ENCODE measurements at places on chromosomes 5 and 9.

- DNase-seq, result no peak
These were observed 59.8 kb downstream of the PSD2 start for GRCh38 chr5:139855451-139855850.

- peak; percentile 89 for DNase-seq
These were observed 73.0 kb downstream of the GADD45G start for GRCh38 chr9:89677702-89678395.

- no peak for DNase-seq
These were observed 703.5 kb upstream of the WWC1 start for GRCh38 chr5:167587772-167588437.

DNA sequence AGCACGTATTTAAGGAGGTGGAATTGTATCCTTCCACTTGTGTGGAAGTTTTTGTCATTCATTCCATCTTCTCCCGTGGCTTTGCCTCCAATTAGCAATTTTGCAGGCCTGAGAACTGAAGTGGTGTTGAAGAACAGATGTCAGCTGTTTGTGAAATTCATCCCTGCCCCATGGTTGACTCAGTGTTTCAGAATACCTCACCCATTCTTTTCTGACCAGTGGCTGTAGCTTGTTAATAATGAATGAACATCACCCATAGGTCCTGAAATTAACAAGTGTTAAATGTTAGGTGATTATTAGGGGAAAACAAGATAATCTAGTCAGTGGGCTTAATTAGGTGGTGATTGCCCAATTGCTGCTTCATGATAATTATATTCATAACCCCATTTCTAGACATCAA is 11.7 kb downstream of the ZNF462 start:
- DNase-seq, result no peak

GRCh38 chr5:162025312-162025711 is 42.3 kb upstream of the GABRG2 start:
- DNase-seq, result no peak

GRCh38 chr5:73783828-73784227 is 157.8 kb downstream of the ARHGEF28 start:
- DNase-seq, result no peak

DNA sequence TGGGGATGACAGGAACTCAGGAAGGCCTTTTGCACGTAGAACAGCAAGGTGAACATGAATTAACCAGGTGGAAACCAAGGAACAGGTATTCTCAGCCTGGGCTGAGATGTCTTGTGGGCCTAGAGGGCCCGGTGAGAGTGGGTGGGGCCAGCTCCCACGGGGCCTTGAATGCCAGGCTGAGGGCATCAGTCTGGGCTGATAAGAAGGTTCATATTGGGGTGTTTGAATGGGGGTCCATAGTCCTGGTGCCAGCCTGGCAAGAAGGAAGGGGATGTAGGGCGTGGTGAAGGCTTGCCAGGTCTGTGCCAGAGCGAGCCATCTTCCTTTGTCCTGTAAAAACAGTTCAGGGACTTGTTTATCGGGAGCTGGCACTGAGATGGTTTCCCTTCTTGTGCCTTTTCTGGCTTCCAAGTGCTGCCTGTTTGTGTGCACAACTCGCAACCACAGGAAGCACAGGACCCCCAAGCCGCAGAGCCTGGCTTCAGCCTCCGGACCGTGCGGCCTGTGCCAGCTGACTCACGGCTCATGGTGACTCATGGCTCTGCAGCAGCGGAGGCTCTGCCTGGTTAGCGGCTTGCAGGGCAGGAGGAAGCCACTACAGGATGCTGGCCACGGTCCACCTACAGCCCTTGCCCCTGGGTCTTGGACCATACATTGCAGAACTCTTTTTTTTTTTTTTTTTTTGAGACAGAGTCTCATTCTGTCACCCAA is 2.4 kb downstream of the CARD19 start:
- DNase-seq, result no peak

- DNase-seq, result no peak
These were observed 16.2 kb downstream of the ATPSCKMT start for GRCh38 chr5:10233505-10233904.

DNA sequence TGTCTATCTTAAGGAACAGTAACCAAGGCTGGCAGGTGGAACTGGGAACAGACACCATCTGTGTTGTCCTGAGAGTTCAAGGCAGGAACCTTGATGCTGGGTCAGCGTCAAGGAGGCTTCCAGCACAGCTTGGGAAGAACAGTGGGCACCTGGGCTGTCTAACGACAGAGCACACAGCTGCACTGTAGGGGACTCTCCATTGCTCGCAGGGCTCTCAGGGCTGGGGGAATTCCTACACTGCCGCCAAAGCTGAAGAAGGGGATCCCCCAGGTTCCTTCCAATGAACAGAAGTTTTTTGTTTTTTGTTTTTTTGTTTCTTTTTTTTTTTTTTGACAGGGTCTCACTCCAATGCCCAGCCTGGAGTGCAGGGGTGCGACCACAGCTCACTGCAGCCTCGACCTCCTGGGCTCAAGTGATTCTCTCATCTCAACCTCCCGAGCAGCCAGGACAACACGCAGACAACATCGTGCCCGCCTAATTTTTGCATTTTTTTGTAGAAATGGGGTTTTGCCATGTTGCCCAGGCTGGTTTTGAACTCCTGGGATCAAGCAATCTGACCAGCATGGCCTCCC is 81.9 kb downstream of the PTPN3 start:
- DNase-seq, result no peak

DNA sequence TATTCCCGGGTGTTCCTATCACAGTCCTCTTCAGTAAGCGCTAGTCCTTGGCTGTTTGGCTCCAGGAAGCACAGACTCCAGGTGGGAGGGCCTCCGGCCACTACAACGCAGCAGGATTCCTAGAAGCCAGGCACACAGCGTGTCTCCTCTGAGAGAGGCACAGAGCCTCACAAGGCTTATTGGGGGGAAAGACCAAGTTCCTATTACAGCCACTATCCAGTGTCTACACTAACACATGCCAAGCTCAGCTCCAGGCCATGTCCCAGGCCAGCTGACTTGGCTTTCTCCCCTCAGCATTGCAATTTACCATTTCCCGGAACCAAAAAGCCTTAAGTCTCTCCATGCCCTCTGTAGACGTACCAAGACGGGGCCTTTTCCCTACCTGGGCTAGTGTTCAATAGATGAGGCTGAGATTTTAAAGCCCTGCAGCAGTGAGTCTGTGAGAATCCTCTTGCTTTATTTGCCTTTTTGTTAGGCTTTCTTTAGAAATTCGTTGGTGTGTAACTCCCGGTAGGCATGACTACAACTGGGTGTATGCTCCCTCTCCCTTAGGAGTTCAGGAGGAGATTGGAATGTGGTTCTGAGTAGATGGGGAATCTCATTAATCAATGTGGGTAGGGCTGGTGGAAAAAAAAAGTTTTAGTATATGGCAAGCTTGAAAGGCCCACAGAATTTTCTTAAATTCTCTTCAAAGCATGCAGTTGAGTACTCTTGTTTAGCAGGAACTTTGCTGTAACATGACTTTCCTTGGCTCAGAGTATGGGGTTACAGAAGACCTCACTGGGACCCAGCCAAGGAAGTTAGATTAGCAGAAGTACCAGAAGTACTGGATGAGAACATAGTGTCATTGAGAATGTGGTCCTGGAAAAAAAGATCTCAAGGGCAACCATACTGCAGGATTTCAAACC is 84.3 kb upstream of the SLC1A3 start:
- DNase-seq, result no peak

GRCh38 chr9:113409481-113409880 is 994 bp downstream of the POLE3 start:
- no peak for DNase-seq

DNA sequence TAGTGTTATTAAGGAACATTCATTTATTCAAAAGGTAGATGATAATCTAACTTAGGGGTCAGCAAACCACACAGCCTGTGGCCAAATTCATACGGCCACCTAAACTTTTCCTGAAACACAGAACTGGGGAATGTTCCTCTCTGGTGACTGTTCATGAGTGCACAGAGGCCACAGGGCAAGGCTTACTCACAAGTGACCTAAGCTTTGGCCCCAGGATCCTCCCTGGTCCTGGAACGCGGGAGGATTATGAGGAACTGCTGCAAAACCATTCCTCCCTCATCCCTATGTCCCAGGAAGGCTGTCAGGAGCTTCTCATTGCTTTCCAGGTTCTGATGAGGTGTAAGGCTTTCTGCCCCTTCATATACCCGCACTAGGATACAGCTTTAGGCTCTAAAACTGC is 397.6 kb downstream of the SEMA5A start:
- DNase-seq, result no peak

DNA sequence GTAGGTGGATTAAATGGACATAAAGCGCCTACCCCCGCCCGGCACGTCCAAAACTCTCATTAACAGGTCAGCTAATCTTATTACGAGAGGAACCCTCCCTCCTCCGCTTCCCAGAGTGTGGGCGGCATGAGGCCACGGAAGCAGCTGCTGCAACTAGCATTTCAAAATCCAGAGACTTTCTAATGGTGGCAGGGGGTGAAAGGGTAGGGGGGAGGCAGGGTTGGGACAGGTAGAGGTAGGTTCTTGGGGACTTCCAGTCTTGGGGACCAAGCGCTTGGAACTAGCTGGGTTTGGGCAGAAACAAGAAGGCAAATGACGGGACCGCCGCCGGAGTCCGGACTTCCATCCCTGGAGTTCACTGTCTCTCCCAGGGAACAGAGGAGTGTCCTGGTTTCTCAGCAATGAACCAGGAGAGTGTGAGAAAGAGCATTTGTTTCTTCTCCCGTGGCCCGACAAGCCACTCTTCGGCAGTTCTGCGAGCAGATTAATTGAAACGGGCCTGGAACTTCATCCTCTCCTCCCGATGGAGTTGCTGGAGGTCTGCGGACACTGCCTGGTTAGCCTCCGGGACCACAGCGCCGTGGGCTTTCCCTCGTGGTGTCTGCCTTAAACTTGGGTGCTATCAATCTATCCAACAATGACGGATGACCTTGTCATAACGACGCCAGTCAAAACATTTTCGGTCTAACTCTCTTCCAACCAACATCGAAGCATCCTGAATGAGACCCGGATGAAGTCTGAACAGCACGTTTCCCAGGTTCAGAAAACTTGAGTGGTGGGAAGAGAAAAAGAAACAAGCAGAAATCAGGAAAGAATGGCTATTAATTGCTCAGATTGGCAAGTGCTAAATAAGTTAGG is 1.6 kb upstream of the PRDM6 start:
- no peak for DNase-seq

DNA sequence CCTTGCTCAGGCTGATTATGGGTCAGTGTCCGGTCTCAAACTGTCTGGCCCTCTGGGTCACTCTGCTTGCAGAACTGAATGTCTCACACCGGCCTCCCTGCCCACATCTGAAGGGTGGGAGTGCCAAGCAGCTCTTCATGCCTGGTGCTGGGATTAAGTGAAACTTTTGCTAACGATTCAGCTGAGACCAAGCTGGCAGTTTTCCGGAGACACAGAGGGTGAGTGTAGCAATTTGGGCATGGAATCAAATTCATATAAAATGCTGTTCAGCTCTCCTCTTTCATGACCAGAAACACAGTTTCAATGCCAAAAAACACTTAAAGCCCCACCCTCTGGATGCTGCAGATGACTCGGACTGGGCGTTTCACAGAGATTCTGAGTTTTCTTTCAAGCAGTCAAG is 207.5 kb downstream of the NXNL2 start:
- DNase-seq, result no peak

DNA sequence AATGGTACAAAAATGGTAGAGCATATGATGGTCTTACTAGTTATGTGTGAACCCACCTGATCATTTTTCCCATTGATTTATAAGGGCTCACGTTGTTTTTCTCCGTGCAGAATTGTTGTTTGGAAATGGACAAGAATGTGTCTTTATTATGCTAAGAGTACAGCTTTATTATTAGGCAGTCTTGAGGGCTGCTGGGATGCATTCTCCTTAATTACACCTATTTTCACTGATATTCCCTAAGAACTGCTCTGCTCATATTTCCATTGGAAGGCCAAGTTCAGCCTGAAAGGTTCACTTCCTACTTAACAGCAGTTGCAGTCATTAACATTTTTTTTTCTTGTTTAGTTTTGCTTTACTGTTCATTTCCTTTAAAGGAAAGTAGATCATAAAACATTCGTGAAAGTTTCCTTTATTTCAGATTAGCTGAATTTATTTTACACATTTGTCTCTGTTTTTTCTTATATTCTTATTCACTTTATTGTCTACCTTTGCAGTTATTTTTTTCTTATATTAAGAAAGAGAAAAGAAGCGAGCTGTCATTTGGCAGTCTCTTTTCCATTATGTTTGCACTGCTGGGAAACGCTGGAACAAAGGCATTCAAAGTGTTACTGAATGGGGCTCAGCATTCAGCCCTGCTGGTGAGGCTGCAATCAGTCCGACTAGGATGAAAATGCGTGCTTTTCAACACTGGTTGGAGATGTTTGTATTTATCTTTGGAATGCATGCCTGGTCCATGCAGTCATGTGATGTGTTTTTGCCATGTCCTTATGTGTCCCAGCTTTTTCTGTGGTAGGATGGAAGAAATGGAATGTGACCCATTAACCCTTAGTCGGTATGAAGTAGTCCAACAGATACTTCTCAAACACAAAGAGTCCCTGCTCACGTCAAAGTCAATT is 602.7 kb upstream of the ZNF608 start:
- DNase-seq, result no peak

DNA sequence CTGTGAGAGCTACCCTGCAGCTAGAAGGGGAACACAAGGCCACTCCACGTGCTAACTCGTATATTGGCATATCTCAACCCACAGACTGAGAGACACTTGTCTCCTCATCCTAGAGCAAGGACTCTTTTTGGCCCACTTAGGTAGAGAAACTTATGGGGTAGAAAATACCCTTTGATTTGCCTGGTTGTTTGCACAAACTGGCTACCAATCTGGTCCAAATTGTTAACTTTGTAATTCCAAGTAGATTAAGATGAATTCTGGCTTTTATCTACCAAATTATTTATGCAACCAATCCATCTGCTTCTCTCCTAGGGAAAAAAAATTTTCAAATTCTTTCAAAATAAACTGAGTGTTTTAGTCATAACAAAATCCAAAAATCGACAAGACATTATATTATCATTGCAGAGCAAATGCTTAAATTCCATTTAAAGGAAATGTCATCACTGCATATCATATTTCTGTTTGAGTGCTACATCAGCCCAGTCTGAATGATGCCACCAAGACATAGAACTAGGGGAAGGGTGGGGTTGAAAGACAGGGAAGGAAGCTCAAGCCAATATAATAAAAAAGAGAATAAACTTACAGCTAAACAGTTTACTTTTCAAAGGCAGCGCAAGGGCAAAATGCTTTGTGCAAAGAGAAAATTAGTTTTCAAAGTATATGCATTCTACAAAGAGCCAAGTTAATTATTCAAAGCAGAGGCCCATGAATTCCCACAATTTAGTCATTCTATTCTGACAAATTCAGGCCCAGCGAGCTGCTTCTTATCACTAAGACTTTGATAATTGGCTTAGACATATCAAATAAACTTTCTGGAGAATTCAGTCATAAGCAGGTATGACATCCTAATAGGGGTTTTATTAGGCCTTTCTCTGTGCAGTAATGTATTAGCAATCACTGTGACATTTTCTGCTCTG is 198.0 kb downstream of the CAAP1 start:
- DNase-seq, result no peak

GRCh38 chr5:142316051-142316450 is 8.8 kb downstream of the SPRY4 start:
- peak; percentile 63 for DNase-seq

GRCh38 chr9:124723352-124723751 is 47.8 kb downstream of the NR6A1 start:
- DNase-seq, result no peak

- no peak for DNase-seq
These were observed 121.4 kb downstream of the GNAQ start for GRCh38 chr9:77910194-77910621.

All from COR-L47 (cell line).